ENCODE measurements at places on chromosomes 2 and 18.

GRCh38 chr2:20487392-20488174, 40.7 kb downstream of the RHOB start:
- no peak for DNase-seq

DNA sequence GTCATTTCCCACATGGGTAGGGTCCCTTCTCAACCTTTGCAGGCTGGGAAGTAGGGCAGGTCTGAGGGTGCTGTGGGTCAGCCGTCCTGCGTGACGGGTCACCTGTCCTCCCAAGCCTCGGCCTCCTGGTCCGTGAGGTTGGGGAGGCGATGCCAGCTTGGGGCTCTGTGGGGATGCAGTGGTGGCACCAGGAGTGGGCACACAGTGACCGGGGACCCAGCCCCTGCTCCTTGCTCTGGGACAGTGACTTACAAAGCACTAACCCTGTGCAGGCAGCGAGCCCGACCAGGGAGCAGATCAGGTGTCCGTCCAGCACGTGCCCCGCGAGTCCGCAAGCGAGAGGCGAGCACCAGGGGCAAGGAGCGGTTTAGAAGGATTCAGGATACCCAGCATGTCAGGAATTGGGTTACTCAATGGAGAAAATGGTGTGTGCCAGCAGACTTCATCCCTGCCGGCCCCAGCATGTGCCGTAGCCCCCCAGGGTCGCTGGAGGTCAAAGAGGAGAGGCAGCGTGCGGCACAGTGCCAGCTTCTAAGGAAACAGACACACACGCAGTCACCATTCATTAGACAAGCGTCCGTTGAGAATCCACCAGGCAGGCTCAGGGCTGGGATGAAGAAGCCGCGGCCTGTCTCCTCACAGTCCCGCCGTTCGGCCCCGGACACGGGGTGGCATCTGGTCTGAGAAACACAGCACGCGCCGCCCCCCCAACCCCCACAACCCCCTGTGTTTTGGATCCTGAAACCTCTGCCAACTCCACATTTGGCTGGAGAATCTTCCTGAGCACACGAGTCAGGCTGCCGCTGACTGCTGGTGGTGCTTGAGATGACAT, 11.7 kb downstream of the COLEC11 start:
- no peak for DNase-seq

- no peak for DNase-seq
Observed at GRCh38 chr2:190831941-190832340, 48.7 kb upstream of the GLS start.

DNA sequence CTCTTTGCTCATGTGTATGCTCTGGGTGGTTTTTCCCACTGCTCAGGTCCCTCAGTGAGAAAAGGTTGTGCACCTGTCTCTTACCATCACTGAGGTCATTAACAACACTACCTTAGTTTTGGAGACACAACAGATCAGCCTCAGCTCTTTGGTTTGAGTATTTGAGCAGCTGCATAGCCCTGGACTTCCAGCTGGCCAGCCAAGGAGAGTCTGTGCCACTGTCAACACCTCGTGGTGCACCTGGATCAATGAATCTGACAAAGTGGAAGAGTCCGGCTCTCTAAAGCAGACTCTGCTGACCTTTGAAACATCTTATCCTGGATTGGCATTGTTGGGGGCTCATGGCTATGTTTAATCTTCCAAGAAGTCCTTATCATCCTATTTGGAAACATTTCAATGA, 30.0 kb downstream of the SERPINB8 start:
- no peak for DNase-seq

- no peak for DNase-seq
Observed at GRCh38 chr18:59488899-59489298, 129.8 kb upstream of the LMAN1 start.

DNA sequence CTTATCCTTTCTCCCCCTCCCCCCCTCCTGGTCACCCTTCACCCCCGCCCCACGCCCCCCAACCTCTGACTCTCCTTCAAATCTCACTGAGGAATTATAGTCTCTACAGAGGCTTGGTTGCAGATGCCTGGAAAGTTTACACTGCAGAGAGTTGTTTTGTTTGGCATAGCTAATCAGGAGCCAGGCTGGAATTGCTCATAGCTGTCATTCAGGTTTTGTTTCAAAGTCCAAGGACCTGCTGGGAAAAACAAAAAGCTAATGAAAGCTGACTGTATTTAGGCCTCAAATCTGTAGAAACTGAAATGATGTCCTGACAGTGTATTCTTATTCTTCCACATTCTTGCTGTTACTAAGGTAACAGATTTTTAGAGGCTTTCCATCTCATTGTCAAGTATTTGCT, 22.6 kb downstream of the GREB1L start:
- DNase-seq: no peak

GRCh38 chr18:75553021-75553420, 125.5 kb upstream of the SMIM21 start:
- DNase-seq: no peak

DNA sequence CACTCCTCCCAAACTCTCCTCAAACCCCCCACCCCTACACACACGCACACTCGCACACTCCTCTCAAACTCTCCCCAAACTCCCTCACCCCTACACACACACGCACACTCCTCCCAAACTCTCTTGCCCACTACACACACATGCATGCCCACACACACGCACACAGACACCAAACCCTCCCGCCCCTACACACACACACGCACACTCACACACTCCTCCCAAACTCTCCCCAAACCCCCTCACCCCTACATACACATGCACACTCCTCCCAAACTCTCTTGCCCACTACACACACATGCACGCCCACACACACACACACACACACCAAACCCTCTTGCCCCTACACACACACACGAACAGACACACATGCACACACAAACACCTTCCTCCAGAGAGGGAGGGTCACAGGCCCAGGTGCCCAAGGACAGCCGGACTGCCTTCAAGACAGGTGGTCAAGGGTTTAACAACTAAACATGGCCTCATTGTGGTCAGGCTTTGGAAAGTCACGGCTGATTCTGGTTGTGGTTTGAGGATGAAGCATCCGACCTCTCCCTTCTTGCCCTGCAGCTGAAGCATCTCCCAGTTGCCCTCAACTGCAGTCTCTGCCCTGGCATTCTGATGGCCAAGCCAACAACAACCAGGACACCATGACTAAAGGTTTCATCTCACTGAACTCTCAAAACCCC, 72.3 kb upstream of the SNTG2 start:
- DNase-seq: no peak

GRCh38 chr2:11004199-11004598, 92.5 kb downstream of the KCNF1 start:
- peak; percentile 76 for DNase-seq

DNA sequence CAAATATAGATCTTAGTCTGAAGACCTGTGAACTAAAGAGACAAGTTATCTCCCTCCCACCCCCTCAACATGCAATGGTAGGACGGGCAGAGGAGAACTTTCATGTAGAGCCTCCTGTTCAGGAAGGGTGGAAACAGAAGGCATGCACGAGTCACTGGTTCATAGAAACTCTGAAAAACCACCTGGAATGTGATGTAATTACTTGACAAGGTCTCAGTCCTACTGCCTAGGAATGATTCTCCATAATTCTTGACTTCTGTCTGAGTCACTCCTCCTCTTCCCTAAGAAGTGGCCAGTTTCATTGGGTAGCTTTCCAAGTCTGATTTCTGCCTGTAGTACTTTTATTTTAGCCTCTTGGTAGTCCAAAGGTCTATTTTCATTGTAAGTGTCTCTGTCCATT, 277.3 kb downstream of the PTPRM start:
- no peak for DNase-seq

DNA sequence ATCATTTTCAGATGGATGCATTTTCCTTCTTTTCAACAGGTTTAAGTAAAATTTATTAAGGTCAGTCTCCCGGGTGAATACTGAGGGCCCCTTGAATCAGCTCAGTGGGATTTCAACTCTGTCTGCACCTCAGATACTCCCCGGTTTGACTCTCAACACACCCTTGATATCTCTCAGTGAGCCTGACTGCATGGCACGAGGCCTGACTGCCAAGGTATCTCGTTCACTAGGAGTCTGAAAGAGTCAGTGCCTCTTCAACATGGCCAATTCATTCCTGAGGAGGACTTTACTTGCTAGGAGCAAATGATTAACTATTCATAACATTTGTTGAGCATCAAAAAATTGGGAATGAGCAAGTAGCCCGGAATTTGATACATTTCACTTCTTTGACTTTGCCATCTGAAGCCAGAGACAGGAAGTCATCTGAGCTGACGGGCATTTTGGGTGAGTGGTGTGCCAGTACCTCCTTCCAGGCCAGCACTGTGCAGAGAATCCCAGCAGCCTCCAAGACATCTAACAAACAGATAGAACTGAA, 81.0 kb downstream of the VAPA start:
- DNase-seq: no peak
